ENCODE measurements at places on chromosomes 2 and 18.

DNA sequence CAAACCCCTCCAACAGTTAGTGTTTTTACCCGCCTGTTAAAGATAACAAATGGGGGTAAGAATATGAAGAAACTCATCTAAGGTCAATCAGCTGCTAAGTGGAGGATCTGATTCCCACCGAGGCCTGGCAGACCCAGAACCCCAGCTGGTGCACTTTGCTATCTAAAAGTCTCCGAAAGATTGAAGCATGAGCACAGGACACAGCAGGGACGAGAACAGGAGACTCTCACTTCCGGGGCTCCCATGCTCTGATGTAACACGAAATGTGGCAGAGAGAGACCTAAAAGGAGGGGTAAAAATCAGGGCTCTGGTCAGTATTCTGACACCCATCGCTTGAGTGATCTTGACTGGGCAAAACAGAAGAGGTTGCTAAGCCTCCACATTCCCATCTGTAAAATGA, 119.7 kb downstream of the PDCL3 start:
- no peak for DNase-seq

DNA sequence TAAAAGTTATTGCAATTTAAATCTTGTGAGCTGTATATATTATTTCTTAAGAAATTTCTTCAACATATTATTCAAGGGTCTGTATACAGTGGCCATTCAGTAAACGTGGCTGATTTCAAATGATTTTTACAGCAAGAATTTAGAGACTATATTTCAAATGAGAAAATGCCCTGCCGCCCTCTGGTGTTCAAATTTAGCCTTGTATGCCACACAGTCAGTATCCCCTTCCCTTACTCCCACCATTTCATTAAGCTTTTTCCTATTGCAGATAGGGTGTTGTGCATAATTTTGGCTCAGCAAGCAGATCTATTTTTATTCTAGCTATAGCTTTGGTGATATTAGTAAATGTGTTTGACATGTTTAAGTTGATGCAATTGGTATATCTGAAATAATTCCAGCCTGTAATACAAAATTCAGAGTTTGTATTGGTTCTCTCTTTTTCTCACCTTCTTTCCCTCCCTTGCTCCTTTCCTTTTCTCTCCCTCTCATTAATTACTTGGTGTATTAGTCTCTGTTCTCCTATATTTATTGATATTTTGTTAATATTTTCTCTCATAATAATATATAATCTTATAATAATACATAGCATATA, 22.8 kb upstream of the SCN7A start:
- DNase-seq = peak; percentile 56

DNA sequence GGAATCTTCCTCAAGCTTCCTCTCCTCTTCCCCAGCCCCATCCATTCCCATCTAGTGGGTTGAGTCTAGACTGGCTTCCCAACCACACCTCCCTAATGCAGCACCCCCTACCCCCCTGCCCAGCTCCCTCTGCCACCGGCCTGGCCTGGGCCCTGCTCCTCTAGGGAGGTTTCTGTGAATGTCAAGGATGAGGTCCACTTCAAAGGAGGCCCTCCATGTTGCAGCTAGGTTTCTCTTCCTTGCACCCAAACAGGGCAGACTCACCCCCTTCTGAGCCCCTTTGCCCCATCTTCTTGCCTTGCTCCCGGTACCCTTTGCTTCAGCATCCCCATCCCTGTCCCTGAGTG, 18.3 kb downstream of the EMX1 start:
- no peak for DNase-seq

GRCh38 chr2:234996069-234996940, 44.5 kb downstream of the SH3BP4 start:
- no peak for DNase-seq

DNA sequence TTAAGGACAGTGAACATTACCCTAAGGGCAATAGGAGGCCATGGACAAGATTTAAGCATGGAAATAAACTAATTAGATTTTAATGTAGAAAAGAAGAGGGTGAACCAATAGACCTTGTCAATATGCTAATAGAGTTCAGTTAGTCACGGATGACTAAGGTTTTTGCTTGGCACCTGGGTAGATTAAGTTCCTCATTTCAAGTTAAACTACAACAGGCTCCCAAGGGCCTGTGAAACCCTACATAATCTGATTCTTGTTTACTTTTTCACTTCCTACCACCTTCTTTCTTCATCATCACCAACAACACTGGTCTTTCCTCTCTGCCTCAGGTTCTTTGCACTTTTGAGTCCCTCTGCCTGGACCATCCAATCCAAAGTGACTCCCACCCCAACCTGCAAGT, 14.8 kb downstream of the SP110 start:
- DNase-seq = no peak

DNA sequence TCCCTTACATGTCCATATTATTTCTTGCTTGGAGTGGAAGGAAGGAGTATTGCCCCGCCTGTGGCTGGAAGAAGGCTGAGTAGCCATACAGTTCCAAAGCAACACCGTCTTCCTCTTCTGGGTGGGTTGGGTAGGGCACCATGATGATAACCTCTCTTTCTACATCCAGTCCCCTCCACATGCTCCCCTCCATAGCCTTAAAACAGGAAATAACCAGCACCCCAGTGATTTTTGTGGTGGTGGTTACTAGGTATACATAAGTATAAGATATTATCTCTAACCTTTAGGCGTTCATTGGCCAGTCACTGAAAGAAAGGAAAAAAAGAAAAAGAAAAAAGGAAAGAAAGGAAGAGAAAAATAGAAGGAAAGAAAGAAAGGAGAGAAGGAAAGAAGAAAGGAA, 63.1 kb downstream of the CXCR4 start:
- DNase-seq = no peak

GRCh38 chr18:79797518-79798345, at the start of gene KCNG2:
Gene KCNG2, plus strand, starts transcription at chr18:79797938. Its CDS starts 65,730 bp downstream, at chr18:79863668.
- DNase-seq = peak; percentile 28

- no peak for DNase-seq
Observed at GRCh38 chr2:226227341-226227740, 572.3 kb downstream of the IRS1 start.

DNA sequence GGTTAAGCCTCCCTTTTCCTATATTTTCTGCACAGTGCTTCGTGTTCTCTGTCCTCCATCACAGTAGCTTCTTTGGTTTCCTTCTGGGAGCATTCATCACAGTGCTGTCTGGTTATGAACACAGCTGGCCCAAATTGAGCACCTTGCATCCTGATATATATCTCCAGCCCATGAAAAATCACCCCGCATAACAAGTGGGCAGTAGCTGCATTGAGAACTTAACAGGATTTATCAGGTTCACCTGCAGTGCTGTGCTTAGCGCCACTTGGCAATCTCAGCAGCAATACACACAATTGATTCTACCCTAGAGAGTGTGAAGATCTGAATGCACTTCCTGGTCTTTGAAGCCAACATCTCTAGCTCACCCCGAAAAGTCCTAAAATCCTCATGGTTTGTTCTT, 408.0 kb downstream of the RNF144A start:
- DNase-seq = no peak

DNA sequence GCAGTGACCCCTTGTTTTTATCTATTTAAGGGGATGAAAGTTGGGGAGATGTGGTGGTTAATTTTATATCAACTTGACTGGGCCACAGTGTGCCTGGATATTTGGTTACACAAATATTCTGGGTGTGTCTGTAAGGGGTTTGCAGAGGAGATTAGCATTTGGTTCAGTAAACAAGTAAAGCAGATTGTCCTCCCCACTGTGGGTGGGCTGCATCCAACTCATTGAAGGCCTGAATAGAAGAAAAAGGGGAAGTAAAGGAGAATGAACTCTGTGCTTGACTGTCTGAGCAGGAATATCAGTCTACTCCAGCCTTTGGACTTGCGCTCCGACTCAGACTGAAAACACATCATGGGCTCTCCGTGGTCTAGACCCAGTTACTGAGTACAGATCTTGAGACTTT, 80.9 kb downstream of the GCA start:
- no peak for DNase-seq

- no peak for DNase-seq
Observed at GRCh38 chr2:137870682-137871081, 93.6 kb upstream of the HNMT start.

- DNase-seq = no peak
Observed at GRCh38 chr18:13048061-13048595, 57.0 kb downstream of the CEP192 start.

GRCh38 chr2:113025737-113026136, 20.5 kb downstream of the IL36A start:
- no peak for DNase-seq

DNA sequence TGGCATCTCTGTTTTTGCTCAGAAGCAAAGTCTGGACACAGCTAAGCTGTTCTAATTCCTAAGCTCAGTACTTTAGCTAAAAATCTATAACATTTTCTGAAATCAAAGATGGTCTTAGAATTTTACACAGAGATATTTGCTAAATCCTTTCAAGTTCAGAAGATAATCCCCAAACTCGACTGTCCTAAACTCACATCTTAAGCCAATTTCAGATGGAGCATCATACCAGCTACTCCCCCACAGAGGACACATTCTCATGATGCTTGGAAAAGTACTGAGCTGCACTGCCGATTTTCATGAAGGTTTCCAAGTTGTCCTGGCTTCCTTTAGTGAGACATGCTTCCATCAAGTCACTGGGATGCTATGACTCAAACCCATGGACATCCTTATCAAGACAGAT, 535.5 kb downstream of the SUCLG1 start:
- no peak for DNase-seq

DNA sequence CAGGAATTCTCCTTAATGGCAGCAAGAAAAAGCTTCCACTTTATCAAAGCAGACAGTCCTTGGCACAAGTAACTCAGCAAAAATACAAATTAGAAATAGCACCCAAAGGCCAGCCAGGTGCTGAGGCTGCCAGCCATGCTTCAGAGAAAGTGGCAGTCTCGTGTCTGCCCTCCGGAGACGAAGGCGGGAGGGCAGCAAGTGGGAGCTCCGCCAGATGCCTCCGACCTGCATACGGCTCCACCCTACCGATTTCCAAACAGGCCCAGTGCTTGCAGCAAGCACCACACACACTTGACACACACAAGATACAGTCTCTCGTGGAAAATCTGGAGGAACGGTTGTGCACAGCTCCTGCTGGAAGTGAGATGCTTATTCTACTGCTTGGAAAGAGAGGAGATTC, 134.9 kb upstream of the REV1 start:
- DNase-seq = no peak

GRCh38 chr18:55880617-55881016, 292.6 kb upstream of the TCF4 start:
- no peak for DNase-seq

- no peak for DNase-seq
Observed at GRCh38 chr2:205089958-205090357, 544.7 kb downstream of the PARD3B start.

GRCh38 chr2:164981217-164981990, 26.1 kb upstream of the SLC38A11 start:
- DNase-seq = no peak

DNA sequence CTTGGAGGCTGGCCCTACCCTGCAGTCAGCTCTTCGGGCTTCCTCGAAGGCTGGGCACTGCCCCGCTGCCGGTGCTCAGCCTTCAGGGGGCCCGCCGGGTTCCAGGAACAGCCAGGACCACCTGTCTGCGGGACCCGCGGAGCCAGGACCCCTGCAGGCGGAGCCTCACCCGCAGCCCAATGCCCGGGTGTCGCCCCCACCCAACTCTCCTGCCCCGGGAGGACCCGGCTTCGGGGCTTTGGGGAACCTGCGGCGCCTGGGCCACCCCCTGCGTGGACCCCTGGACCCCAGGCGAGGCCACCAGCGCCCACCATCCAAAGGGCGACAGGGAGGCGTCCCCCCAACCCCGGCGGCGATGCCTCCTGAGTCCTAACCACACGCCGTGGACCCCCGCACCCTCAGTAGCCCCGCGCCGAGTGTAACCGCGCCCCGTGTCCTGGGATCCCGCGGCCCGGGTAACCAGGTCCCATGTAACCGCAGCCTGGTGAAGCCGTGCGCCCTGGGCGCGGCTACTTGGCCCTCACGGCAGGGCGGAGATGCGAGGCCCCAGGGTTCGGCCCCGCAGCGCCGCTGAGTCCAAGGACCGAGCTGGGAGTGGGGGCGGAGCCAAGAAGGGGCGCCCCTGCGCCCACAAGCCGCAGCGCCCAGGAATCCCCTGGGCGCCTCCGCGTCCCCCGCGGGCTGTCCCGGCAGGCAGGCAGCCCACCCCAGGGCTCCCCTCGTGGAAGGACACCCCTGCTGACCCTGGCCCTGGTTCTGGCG, 11.0 kb upstream of the UBE2F start:
- no peak for DNase-seq

- no peak for DNase-seq
Observed at GRCh38 chr2:165787334-165787733, 6.7 kb downstream of the GALNT3 start.

GRCh38 chr2:41854227-41854626, 193.6 kb upstream of the PKDCC start:
- no peak for DNase-seq

DNA sequence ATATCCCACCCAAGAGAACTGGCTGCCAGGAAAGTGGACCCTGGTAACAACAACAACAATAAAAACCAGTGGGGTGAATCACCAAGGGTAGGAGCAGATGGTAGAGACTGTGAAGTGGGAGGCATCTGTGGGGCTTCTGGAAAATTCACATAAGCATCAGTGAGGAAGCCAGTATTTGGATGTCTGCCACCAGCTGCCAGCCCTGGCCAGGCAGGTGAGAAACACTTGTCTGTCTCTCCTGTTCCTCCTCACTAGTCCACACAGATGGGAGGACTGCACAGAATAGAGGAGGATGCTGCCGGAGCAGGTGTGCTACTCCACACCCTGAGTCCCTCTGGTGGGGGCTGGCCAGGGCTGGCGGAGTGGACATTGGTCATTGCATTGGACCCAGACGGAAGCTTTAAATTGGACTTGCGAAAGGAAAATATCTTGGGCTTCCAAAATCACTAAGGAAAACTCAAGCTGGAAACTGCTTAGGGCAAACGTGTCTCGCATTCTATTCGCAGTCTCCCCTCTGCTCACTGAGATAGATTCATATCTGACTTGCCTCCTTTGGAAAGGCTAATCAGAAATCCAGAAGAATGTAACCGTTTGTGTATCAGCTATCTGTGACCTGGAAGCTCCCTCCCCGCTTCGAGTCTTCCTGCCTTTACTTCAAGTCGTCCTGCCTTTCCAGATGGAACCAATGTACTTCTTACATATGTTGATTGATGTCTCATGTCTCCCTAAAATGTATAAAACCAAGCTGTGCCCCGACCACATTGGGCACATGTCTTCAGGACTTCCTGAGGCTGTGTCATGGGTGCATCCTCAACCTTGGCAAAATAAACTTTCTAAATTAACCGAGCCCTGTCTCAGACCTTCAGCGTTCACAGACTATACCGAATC, 69.1 kb downstream of the NAB1 start:
- no peak for DNase-seq

DNA sequence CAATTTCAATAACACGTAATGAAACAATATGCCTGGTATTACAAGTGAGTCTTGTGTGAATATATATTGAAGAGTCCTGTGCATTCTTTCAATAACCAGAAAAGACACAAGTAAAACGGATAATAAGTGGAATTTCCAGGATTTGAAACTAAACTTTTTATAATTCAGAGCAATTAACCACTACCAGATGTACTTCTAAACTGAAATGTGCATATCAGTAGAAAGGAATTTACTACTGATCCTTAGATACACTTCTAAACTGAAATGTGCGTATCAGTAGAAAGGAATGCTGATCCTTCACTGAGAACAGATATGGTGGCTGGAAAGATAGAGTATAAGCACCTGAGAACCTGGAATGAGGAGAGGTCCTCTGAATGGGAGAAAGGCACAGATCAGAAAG, 470.9 kb upstream of the SPHKAP start:
- DNase-seq = no peak
